Colonic mucosa (tissue), 4 donors: ENCODE measurements at places on chromosomes 11 and 22. TPM values are rescaled to one million over a fixed set of nuclear protein-coding genes. Genes with fewer than 3 reads are reported as not detected.

MS4A2 gene
- 2.9 TPM for total RNA-seq

TMPRSS13 gene
- 1.6 TPM for total RNA-seq

NOX4 gene
- total RNA-seq = 0.35 TPM

- H3K27me3 ChIP-seq = no peaks in the 10 kb centered on the region
- H3K4me1 ChIP-seq = no peaks in the 10 kb centered on the region
- H3K36me3 ChIP-seq = no peaks in the 10 kb centered on the region
These were observed 125.0 kb upstream of the NARS2 start for GRCh38 chr11:78699609-78700135.

- no peak overlapping the region for H3K4me3 ChIP-seq
- H3K36me3 ChIP-seq = no peaks in the 10 kb centered on the region
- no peak for DNase-seq
- no peak overlapping the region for H3K27ac ChIP-seq
These were observed 6.1 kb downstream of the FBLN1 start for GRCh38 chr22:45508814-45509213.

DNA sequence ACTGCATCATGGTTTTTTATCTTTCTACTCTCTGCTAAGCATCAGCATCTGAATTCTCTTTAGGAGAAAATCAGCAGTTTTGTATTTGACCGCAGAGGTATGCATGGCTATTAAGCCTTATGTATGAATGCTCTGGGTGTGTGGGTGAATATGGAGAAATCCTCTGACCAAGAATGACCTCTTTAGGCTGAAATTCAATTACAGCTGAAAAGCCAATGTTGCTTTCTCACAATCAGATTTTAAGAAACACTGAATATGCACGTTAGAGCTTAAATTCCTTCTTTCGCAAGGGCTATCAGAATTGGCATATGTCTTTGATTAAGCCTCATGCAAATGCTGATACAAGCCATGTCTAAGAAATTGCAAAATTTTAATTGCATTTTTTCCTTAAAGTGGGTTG is 43.2 kb downstream of the ARHGAP42 start:
- H3K36me3 ChIP-seq = no peaks in the 10 kb centered on the region
- H3K4me3 ChIP-seq = no peak overlapping the region

- no peaks in the 10 kb centered on the region for H3K36me3 ChIP-seq
- no peak for DNase-seq
- no peak overlapping the region for H3K27ac ChIP-seq
- no peaks in the 10 kb centered on the region for H3K4me1 ChIP-seq
- no peaks in the 10 kb centered on the region for H3K27me3 ChIP-seq
These were observed 34.6 kb downstream of the LGR4 start for GRCh38 chr11:27437829-27438594.

CBLIF gene
- 0.48 TPM for total RNA-seq

OR2D2 gene
- total RNA-seq = not detected

DNA sequence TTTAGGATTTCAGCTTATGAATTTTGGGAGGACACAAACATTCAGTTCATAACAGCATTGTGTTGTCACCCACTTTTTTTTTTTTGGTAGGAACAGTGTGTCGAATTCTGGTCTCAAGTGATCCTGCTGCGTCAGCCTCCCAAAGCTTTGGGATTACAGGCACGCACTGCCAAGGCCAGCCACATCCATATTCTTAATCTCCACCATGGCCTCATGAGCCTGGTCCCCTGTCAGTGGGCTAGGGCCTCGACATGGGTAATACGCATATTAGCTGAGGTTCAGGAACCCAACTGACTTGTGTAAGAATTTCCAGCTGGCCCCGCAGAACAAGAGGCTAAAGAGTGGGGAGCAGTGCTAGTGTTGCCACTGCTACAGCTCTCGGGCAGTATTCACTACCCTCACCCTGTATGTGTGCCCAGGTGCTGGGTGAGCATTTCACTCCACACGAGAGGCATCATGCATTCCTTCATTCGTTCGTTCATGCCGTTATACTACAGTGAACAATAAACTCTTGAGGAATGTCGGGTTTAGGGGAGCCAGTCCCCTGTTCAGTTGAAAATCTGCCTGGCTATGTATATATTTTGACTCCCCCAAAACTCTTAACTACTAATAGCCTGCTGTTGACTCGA is 5.2 kb upstream of the VPREB1 start:
- H3K36me3 ChIP-seq = no peaks in the 10 kb centered on the region
- H3K4me1 ChIP-seq = no peaks in the 10 kb centered on the region
- H3K27ac ChIP-seq = no peak overlapping the region
- no peaks in the 10 kb centered on the region for H3K27me3 ChIP-seq

DNA sequence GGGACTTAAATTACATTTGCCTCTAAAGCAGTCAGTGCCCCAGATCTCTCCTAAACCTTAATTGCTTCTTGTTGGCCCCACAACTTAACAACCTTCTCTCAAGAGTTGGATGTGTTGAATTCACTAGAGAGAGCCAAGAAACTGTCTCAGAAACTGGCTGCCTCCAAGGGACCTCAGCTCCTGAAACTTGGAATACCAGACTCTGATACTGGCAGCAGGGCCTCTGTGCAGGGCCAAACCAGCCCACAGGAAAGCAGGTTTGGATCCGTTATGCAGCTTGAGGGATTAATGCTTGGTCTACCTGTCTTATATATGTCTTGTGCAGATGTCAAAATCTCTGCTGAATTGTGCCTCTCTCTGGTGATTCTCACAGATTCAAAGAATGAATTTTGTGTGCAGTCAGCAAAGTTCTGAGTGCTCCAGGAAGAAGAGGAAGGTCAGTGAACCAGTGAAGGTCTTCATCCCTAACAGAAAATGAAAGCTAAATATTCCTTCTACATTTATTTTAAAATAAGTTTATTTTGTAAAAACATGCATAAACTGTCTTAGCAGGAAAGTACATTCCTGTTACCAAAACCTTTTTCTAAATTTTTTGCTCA is 70.8 kb downstream of the LIF start:
- H3K4me3 ChIP-seq = no peak overlapping the region
- DNase-seq = no peak
- no peaks in the 10 kb centered on the region for H3K4me1 ChIP-seq
- H3K27ac ChIP-seq = no peak overlapping the region
- H3K27me3 ChIP-seq = no peaks in the 10 kb centered on the region

GRCh38 chr11:34292111-34292510 is 65.7 kb downstream of the ABTB2 start:
- no peak overlapping the region for H3K4me3 ChIP-seq
- H3K4me1 ChIP-seq = no peaks in the 10 kb centered on the region
- H3K27me3 ChIP-seq = no peaks in the 10 kb centered on the region
- no peak for DNase-seq
- H3K27ac ChIP-seq = no peak overlapping the region

GRCh38 chr11:121571506-121571905 is 118.7 kb upstream of the SORL1-AS1 start:
- H3K27ac ChIP-seq = no peak overlapping the region
- H3K4me1 ChIP-seq = no peaks in the 10 kb centered on the region
- no peaks in the 10 kb centered on the region for H3K27me3 ChIP-seq
- H3K4me3 ChIP-seq = no peak overlapping the region
- DNase-seq = no peak

- H3K36me3 ChIP-seq = no peaks in the 10 kb centered on the region
- peaks cover 7% of the 10 kb centered on the region for H3K27me3 ChIP-seq
- H3K27ac ChIP-seq = no peak overlapping the region
- DNase-seq = no peak
- H3K4me3 ChIP-seq = no peak overlapping the region
These were observed 6.2 kb downstream of the MRGPRF start for GRCh38 chr11:69006816-69007215.

DNA sequence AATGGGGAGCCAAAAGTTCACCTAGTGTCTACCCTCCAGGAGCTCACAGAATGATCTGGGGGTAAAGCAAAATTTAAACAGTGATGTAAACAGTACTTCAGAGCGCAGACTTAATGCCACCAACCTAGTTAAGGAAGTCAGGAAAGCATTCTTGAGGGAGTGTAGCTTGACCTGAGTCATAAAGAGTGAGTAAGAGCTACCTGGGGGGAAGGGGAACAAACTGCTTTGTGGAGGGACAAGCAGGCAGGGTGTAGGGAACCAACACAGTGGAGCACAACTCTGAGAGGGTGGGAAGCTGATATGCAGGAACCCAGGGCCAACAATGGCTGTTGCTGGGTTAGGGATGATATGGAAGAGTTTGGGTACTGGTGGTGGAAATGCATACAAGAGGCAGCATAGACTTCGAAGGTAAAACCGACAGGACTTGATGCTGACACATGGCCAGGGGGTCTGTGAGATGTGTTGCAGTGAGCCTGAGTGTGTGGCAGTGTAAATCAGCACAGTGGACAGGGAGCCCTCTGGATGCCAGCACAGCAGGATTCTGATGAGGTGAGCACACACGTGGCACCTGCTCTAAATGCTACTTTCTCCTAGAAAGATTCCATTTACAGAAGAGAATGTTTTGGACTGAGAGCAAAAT is 58.3 kb upstream of the CYP2D6 start:
- H3K36me3 ChIP-seq = no peaks in the 10 kb centered on the region
- H3K27me3 ChIP-seq = no peaks in the 10 kb centered on the region

DNA sequence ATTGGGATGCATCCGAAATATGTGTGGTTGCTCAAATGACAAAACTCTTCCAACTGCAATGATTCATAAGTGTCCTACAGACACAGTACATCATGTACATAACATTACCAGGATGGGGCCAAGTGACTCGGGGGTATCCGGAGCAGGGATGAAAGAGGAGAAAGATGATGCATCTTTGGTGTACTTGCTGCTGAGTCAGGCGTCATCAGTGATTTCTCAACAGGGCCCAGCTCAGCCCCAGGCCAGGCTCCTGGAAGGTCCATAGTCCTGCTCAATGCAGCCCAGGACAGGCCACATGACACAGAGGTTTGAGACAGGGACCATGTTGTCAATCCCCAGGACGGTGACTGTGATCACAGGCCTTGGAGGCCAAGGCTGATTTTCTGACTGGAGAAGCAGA is 59.3 kb downstream of the GGTLC2 start:
- H3K4me3 ChIP-seq = no peak overlapping the region
- no peak for DNase-seq
- no peaks in the 10 kb centered on the region for H3K36me3 ChIP-seq
- no peaks in the 10 kb centered on the region for H3K4me1 ChIP-seq
